H9 (cell line): ENCODE measurements at places on chromosomes 3 and 15. TPM values are rescaled to one million over a fixed set of nuclear protein-coding genes. Genes with fewer than 3 reads are reported as not detected.
A peak's percentile ranks its signal among the peaks of the same experiment; 100 is the strongest.

DNA sequence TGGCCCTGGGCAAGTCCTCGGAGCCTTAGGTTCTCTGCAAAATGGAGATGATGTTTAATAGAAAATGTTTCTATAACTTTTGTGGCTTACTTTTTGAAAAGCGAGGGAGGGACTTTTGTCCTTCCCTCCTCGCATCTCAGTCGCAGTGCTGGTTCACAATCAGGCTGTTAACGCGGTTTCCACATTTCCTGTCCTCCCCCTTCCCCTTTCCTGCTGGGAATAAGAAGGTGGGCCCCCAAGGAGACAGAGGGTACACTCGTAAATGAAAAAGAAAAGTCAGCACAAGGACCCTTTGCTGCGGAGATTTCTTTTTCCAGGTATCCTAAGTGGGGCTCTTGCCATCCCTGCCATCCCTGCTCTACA is 29.5 kb downstream of the ARHGAP31 start:
- peak overlapping the region; percentile 82 for H3K4me3 ChIP-seq
- H3K4me1 ChIP-seq: peaks cover 2% of the 10 kb centered on the region; the same call in 1 of the 2 replicates
- no peak for DNase-seq

- no peaks in the 10 kb centered on the region for H3K36me3 ChIP-seq
- no peaks in the 10 kb centered on the region for H3K4me1 ChIP-seq
- H3K4me3 ChIP-seq: no peak overlapping the region
- H3K27ac ChIP-seq: no peak overlapping the region
Measured at GRCh38 chr3:122314228-122314876, 10.7 kb upstream of the CSTA start.

DNA sequence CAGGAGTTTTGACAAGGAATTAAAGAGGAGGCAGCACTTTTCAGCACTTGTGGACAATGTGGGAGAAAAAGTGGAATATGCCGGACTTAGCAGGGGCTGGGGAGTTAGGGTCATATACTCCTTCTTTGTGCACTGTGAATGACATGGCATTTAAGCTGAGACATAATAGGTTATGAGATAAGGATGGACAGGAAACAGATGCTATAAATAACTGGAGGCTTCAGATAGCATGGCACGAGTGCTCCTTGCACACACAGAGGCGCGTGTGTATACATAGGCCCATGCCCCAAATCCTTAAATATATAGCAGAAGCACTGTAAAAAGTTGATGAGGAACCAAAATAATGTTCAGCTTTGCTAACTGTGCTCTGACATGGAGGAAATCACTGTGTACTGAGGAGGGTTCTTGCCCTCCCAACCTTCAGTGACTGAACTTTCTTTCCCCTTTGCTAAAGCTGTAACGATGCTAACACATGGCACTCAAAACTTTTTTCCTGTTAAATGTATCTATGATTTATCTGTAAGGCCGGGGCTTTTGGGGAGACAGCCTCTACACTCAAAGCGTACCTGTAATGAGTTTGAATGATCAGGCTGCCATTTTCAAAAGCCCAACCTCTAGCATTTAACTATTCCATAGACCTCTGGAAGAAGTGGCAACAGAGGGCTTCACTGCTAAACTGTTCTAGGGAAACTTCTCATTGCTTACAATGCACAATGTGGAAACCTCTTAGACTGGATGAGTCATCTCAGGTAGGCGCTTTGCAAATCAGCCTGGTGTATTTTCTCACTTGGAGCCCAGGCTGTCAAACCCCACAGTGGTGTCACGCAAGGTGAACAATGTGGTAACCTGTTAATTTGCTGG is 784.6 kb downstream of the NR2F2 start:
- H3K27ac ChIP-seq: no peak overlapping the region
- H3K36me3 ChIP-seq: peaks cover 2% of the 10 kb centered on the region; the same call in 1 of the 3 replicates
- no peaks in the 10 kb centered on the region for H3K27me3 ChIP-seq
- H3K4me1 ChIP-seq: no peaks in the 10 kb centered on the region
- no peak overlapping the region for H3K4me3 ChIP-seq

- H3K36me3 ChIP-seq: no peaks in the 10 kb centered on the region
- DNase-seq: no peak
- H3K4me3 ChIP-seq: no peak overlapping the region
- H3K27me3 ChIP-seq: no peaks in the 10 kb centered on the region; the same call in 1 of the 2 replicates
- no peak overlapping the region for H3K27ac ChIP-seq
- peaks cover 24% of the 10 kb centered on the region; the same call in 1 of the 2 replicates for H3K4me1 ChIP-seq
Measured at GRCh38 chr15:91929509-91929908, 76.0 kb downstream of the SLCO3A1 start.

DNA sequence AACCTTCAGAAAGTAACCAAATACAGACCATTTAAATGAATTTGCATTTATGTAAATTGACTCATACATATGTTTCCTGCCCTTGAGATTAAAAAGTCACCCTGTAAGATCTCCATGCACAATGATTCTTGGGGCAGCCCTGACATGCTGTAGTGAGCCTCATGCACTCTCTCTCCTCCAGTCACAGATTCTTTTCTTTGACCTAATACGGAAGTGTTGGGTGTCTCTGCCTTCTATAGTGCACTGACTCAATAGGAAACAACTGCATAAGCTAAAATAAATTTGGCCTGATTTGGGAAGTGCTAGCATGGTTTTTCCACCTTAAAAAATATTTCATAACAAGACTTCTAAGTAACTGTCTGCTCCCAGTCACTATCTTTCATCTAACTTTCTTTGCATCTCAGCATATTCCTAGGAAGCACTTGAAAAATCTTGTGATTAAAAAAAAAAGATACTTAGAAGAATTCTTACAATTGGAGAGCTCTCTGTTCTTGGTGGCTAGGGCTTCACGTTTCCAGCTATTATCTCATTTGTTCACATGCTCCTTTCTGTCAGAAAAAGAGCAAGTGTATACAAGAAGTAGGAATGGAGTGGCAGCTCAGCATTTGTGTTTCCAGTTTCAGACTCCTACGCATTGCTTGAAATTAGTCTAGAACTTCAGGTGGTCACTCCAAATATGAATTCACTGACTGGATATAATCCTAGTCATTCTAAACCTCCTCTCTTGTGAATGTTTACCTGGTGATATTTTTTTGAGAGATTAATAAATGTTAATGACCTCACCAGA is 207.9 kb upstream of the COL8A1 start:
- H3K27me3 ChIP-seq: no peaks in the 10 kb centered on the region
- H3K4me1 ChIP-seq: no peaks in the 10 kb centered on the region
- H3K4me3 ChIP-seq: no peak overlapping the region
- H3K27ac ChIP-seq: no peak overlapping the region
- H3K36me3 ChIP-seq: no peaks in the 10 kb centered on the region

DNA sequence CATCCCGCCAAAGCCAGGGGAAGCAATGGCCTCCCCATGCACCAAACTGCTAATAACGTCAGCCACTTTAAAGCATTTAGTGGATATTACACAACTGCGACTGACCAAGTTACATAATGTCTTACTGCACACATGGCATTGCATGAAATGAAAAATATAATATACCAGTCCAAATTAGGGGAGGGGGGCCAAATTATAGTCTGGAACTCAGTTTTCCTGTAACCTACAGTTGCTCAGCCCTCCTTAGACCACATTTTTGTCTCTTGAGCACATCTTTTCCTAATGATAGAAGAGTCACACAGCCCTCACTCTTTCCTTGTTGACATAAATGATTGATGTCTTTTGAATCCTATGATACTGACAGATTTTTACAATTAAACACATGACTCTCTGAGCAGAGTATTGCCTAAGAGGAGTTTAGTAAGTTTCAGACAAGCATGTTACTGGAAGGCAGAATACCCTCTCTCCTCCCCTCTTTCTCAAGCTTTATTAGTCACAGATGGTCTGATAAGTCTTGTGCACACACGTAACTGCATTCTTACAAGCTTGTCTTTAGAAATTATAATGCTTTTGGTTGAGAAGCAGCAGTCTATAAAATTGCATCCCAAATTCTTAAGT is 1.1 kb upstream of the PLD1 start:
- no peak for DNase-seq
- no peaks in the 10 kb centered on the region for H3K4me1 ChIP-seq
- no peak overlapping the region for H3K27ac ChIP-seq
- no peaks in the 10 kb centered on the region for H3K36me3 ChIP-seq

GRCh38 chr3:160291290-160291908 is 66.2 kb downstream of the C3orf80 start:
- no peaks in the 10 kb centered on the region for H3K27me3 ChIP-seq
- no peak overlapping the region for H3K27ac ChIP-seq
- H3K4me1 ChIP-seq: no peaks in the 10 kb centered on the region
- H3K4me3 ChIP-seq: no peak overlapping the region

DNA sequence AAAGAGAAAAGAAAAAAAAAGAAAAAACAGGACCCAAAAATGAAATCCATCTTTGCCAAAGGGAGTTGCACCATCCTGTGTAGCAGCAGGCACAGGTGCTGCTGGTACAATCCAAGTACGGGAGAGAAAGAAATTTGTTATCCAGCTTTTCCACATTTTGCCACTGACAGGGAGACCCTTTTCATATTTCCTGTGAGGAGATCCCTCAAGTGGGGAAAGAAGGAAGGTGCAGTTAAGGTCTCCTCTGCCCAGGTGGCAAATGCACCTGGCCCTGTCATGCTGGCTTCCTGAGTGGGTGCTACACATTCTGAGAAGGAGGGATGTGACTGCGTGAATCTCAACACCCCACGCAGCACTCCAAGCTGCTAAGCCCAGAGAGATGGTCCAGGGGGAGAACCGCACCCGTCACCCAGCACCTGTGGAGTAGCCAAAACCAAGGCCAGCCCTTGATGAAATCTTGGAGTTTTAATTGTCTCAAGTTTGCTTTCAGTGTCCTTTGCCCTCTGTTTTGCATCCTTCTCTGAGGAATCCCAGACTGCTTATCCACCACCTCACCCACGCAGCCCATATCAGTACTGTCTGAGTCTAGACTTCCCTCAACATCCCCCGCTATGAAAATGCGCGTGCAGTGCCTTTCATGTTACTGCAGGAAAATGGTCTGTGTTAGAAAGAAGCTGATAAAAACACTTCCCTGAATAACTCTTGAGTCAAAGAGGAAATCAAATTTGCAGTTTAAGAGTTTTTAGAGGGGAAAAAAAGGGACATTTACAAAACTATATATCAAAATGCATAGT is 141.9 kb upstream of the THBS1 start:
- H3K4me1 ChIP-seq: peaks cover 8% of the 10 kb centered on the region; the same call in 1 of the 2 replicates
- H3K27me3 ChIP-seq: no peaks in the 10 kb centered on the region
- no peak for DNase-seq
- H3K4me3 ChIP-seq: no peak overlapping the region
- H3K27ac ChIP-seq: no peak overlapping the region

DNA sequence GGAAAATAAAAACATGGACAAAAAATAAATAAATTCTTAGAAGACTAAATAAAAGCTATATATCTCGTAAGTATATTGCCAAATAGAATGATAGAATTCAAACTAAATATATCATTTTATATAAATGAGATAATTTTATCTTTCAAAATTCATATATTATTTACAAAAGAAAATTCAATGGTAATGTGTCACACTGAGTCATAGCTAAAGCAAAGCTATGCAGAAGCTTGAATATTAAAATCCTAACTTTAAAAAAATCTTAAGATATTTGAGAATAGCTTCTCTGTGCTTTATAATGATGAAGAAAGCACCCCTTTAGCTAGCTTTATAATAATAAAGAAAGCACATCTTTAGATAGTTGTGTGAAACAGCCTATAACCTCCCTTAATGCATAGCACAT is 1010.8 kb downstream of the OTOL1 start:
- no peak overlapping the region for H3K4me3 ChIP-seq
- peaks cover 9% of the 10 kb centered on the region; the same call in 1 of the 2 replicates for H3K36me3 ChIP-seq
- no peaks in the 10 kb centered on the region for H3K27me3 ChIP-seq
- no peaks in the 10 kb centered on the region for H3K4me1 ChIP-seq
- no peak for DNase-seq

DNA sequence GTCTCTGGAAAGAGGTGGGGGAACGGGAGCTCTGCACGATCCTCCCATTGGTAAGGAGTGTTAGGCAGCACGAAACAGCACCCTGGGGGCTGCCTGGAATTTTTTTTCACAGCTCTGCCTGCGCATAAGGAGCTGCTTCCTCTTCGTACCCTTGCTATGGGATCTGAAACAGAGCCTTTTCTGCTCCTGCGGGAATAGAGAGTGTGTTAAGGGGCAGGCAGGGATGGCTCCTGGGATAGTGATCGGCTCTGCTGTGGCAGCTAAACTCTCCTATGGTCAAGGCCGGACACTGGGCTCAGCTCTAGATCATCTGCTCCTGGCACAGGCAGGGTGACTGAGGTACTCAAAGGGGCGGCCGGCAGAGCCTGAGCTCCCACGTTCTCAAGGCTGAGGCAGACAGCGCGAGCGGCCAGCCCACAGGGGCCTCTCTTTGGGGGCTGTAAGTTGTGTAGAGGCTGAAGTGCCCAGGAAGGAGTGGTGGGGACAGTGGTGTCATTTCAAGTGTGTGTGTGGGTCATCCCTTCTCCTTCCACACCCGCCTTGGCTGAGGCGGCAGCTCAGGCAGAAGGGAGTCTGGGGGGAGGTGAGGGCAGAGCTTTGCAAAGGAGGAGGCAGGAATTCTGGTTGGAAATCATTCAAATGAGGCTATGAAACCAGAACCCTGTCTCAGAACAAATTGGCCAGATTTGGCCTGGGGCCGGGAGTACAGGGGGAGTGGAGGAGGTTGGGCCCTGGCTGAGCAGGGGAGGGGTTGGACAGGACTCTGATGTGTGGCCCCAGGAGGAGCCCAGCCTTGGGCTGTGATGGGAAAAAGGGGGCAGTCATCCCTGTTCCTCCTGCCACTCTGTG is 31.0 kb downstream of the EPHB3 start:
- peaks cover 6% of the 10 kb centered on the region; the same call in 1 of the 2 replicates for H3K4me1 ChIP-seq
- no peak for DNase-seq
- H3K27ac ChIP-seq: no peak overlapping the region
- H3K36me3 ChIP-seq: no peaks in the 10 kb centered on the region
- peaks cover 5% of the 10 kb centered on the region; the same call in 1 of the 2 replicates for H3K27me3 ChIP-seq

The GTF2E1 gene
- 88.8 and 92.0 TPM in 2 replicates for total RNA-seq

The CFAP20DC gene
- total RNA-seq: 4.5 and 5.2 TPM in 2 replicates

The SENP7 gene
- 8.0 and 8.4 TPM in 2 replicates for total RNA-seq

The GRK7 gene
- total RNA-seq: not detected in 2 replicates

The TRIM42 gene
- total RNA-seq: not detected in 2 replicates

The AMIGO3 gene
- total RNA-seq: 3.0 and 3.8 TPM in 2 replicates
